DND-41 (cell line): ENCODE measurements at places on chromosomes 11 and 22.

GRCh38 chr22:18024276-18024939, at the start of gene MICAL3:
MICAL3 (minus strand) TSS chr22:18024561; CDS start chr22:17906812, 117,749 bp downstream.
- DNase-seq = peak; percentile 64

DNA sequence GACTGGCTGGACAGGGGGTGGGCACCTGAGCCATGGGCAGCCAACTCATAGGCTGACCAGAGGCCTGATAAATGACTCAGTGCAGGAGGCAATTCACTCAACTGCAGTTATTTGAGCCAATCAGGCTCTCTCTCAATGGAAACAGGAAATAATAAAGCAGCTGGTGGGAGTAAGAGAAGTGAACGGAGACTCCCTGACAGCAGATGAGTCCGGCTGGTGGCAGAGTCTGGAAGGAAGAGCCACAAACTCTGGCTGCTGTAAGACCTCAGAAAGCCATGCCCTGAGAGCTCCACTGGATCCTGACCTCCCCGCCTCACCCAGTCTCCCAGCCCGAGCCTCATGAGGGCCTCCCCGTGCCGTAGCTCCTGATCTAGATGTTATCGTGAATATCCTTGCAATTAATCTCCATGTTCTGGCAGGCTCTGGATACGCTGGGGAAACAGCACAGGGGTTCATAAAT, 69.8 kb downstream of the TRIM29 start:
- DNase-seq = no peak

DNA sequence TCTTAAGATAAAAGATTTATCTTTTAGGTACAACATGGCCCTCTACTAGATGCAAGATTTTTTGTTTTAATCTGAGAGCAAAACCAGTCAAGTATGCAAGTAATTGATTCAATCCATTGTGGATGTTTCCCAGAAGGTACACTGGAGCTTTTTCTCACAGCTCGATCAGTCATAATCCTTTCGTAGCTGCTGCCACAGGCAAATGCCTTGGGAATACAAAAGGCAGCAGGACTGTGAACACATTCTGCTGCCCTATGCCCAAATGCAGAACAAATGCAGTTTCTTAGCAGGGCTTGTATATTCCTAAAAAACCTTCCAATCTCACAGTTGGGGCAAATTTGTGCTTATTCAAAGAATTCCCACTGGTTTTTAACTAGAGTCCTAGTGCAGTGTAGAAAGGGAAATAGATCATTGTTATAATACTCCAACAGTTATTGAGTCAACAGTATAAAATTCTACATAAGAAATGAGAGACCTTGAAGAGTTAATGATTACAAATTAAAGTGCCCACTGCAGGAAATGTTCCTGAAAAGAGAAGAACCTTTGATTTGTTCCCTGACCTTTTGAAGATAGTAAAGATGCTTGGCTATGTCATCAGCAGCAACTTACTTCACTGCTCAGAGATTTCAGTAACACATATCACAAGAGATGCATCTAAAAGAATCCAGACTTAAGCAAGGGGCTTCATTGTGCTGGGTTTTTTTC, 14.1 kb downstream of the LPXN start:
- no peak for DNase-seq

GRCh38 chr11:23226331-23227077, 366.2 kb upstream of the CCDC179 start:
- DNase-seq = no peak

GRCh38 chr22:35903571-35904335, 124.9 kb downstream of the RBFOX2 start:
- no peak for DNase-seq

DNA sequence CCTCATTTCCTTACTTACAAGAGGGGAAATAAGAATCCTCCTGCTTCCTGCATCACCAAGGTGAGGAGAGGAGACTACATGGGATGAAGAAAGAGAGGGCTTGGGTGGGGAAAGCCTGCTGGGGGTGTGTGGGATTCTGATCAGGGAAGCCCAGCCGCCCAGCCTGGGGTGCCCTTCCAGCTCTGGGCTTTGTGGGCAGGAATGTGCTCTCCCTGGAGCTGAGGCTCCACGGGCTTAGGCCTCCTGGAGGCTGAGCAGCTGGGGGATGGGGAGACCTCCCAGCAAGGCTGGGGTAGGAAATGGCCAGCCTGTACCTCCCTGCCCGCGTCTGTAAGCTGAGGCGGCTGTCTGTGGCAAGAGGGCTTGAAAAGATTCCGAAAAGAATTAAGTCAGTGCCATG, 206.1 kb downstream of the GRIK4 start:
- no peak for DNase-seq

DNA sequence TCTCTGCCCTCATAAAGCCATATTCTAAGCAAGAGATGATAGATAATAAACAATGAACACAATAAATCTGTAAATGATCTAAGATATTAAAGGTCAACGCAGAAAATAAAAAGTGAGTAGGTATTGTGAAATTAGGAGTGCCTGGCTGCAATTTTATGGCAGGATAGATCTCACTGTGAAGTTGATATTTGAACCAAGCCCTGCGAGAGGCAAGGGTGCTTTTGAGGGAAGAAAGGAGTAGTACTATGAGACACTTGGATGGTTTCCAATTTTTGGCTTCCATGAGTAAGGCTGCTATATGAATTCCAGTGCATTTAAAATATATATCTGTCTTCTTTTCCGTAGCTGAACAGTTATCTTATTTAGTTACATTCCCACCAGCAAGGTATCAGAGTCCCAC, 720.0 kb upstream of the CNTN5 start:
- DNase-seq = no peak

- peak; percentile 72 for DNase-seq
These were observed 658 bp upstream of the ARFGAP2 start for GRCh38 chr11:47177229-47177845.

DNA sequence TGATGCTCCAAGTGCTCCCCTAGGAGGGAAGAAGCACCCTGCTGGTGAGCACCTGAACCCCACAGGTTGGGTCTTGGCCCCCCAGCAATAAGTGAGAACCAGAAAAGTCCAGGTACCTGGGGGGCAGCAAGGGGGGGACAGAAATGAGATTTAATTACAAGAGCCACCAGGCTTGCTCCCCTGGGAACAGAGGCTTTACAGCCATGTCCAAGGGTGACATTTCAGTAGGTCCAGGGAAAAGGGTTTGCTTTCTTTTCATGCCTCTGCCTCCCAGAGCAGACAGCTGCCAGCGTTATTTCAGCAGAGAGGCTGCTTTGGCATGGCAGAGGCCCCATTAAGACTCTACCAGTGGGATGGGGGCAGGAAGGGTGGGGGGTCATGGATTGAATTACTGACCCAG, 437.7 kb downstream of the BUD13 start:
- no peak for DNase-seq
